ENCODE measurements at places on chromosomes 13 and 19.

DNA sequence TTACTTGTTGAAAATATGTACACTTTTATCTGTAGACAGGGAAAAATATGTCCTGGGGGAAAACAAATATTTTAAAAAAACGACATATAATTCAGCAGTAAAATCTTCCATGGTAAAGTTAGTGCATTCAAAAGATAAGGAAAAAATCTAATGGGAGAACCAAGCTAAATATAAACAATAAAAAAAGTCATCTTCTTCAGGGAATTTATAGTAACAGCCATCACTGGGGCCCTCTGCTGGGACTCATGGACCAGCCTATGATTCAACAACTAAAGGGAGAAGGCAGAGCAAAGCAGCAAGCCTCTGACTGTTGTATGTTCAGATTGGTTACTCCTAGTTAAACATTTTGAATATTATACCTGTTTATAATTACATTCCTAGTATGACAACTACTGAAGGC lies 93.0 kb downstream of the ITGBL1 start:
- DNase-seq = peak; percentile 61

GRCh38 chr19:18594824-18595373 lies 6.3 kb downstream of the REX1BD start:
- no peak for DNase-seq

- no peak for DNase-seq
Observed at GRCh38 chr19:383922-384798, 24.8 kb downstream of the C2CD4C start.

- peak; percentile 64 for DNase-seq
Observed at GRCh38 chr19:31285744-31286143, 63.5 kb downstream of the TSHZ3 start.

- DNase-seq = no peak
Observed at GRCh38 chr19:28619816-28620429, 593.0 kb downstream of the UQCRFS1 start.

DNA sequence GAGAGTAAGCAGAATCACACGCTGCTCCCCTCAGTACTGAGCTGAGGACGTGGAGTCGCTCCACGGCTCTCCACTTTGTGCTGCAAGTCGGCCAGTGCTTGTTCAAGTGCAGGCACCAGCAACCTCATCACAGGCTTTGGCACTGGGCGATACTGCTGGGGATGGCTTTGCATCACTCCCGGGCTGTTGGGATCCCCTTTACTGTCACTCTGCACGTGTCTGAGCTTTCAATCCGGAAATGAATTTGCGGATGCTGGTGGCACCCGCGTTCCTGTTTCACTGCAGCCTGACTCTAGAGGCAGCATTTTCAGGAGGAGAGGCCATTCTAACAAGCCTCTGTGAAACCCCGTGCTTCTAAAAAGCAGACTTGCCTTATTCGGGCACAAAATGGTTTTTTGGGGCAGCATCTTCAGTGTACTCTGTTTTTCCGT lies 19.1 kb downstream of the SMARCA4 start:
- DNase-seq = no peak

DNA sequence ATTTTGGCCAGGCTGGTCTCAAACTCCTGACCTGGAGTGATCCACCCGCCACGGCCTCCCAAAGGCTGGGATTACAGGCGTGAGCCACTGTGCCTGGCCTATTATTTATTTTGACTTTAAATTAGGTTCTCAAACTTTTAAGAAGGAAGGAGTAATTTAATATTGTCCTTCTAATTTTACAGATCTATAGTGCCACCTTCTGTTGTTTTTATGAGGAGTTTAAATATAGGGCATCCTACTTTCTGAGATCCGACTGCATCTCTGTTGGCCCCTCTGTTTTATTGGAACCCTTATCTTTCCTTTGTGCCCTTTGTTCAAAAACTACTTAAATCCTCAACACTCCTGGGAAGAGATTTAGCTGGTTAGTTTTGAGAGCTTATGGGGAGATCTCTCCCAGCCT lies 25.4 kb upstream of the ZMYM5 start:
- DNase-seq = peak; percentile 38

- DNase-seq = no peak
Observed at GRCh38 chr19:10642473-10643171, 11.5 kb upstream of the ILF3 start.

DNA sequence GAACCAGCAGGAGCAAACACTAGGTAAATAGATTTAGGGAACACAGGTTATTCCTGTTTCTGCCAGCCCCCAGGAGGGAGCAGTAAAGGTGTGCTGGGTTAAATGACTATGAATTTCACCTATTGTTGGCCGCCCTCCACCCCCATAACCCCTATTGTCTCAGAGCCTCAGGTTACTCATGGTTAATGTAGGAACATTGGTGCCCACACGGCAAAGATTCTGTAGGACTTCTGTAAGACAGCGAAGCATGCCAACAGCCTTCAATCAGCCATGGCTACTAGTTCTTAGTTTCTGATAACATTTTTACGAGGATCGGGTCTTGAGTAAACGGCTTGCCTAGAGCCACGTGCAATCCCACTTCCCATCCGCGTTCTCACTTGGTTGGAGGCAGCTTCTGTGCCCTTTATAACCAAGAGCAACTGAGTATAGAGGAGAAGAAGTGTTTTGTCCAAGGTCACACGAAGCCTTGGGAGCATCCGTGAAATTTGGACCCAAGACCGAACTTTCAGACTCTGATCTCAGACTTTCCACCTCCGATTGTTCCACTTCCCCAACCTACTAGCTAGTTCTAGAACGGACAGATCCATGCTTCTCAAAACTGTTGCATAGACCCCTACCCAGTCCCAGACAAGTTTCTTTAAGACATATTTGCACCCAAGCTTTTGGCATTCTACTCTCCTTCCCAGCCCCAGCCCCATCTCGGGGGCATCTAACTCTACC lies 5.1 kb upstream of the CACNG8 start:
- DNase-seq = no peak

DNA sequence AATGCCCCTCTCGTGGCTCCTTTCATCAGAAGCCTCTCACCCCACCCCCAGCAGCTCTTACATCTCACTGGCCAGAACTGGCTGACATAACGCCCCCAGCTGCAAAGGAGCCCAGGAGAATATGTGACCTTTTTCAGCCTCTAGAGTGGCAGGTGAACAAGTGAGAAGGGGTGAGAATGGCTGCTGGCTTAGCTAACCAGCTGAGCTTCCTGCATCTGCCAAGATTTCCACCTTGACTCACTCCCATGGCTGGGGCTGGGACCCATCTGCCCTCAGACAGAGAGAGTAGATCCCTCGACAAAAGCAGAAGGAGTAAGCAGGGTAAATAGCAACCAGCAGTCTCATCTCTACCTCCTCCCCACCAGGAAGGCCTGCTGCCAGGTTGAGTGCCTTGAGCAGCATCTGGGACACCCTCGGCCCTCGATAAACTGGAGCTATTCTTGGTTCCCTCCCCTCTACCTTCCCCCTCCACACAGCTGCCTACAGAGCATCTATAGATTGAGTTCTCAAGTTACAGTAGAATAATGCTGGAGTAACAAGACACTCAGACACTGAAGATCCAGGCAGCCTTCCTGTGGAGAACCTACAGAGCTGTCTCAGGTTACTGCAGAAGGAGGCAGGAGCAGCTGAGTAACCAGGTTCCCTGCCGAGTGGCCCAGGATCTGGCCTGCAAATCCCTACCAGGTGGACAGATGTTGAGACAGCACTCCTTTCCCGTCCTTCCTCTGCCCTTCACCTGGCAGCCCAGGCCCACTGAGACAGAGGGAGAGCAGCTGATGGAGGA lies 15.5 kb downstream of the KASH5 start:
- peak; percentile 33 for DNase-seq

DNA sequence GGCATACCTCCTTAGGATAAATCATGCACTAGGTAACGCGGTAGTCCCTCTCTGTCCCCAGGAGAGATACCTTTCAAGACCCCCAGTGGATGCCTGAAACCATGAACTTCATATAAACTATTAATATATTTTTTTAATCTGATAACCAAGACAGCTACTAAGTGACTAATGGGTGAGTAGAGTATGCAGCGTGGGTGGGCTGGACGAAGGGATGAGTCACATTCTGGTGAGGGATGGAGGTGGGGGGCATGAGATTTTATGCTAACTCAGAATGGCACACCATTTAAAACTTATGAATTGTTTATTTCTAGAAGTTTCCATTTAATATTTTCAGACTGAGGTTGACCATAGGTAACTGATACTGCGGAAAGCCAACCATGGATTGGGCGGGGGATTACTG lies 46.2 kb downstream of the CDK8 start:
- DNase-seq = peak; percentile 86

- DNase-seq = no peak
Observed at GRCh38 chr13:113923376-113924063, 50.4 kb downstream of the C13orf46 start.

- DNase-seq = no peak
Observed at GRCh38 chr13:34672631-34673030, 269.4 kb upstream of the NBEA start.

DNA sequence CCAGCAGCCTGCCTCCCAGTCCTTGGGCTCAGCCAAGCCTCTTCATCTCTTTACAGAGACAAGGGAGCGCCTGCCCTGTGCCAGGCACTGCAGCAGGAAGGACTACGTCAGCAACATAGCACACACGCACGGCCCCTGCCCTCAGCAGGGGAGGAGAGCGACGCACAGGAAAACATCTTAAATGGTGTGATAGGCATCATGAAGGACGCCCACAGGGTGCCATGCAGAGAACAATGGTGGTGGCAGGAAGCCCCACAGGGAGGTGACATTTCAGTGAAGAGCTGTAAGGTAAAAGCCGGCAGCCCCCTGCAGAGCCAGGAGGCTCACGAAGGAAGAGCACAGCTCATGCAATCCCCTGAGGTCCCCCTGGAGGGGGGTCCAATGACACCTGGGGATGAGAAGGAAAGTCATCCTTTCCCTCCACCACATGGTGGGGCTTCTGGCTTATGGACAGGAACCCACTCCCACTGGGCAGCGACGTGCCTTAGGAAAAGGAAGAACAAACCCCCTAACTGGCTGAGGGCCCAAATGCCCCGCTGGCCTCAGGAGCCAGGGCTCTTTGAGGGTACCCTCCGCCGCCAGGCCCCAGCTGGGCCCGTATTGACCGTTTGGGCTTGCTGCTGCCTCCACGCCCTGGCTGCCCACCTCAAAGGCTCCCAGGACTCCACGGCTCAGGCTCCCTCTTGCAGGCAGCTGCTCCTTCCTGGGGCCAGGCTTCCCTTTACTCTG lies 37.3 kb upstream of the C13orf42 start:
- DNase-seq = no peak

DNA sequence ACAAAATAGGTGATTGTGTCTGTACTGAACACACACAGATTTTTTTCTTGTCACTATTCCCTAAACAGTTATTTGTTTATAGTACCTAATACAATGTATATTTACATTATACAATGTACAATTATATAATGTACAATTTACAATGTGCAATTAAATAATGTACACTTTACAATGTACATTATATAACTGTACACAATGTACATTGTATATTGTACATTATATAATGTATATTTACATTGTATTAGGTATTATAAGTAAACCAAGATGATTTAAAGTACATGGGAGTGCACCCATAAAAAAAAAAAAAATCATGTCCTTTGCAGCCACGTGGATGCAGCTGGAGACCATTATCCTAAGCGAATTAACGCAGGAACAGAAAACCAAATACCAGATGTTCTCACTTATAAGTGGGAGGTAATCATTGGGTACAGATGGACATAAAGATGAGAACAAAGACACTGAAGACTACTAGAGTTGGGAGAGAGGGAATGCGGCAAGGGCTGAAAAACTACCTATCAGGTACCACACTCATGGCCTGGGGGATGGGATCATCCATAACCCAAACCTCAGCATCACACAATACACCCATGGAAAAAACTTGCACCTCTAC lies 68.1 kb downstream of the ABCC4 start:
- DNase-seq = no peak

DNA sequence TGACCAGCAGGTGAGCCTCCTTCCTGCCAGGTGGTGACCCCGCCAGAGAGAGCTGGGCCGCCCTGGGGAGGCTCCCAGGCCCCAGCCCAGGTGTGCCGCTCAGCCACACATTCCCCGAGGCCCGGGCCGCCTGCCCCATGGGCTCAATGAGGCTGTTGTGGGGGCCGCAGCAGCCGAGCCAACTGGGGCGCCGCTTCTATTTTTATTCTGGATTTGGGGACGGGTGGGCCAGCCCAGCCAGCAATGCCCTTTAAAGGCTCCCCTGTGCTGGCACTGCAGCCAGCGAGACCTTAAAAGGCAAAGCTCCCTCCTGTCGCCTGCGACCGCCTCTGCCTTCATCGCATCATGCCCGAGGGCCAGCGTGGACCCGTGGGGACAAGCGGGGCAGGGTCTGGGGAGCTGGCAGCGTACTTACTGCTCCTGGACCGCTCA lies 17.7 kb upstream of the CRTC1 start:
- no peak for DNase-seq

GRCh38 chr13:105008604-105009003 lies 1526.9 kb downstream of the EFNB2 start:
- DNase-seq = no peak

DNA sequence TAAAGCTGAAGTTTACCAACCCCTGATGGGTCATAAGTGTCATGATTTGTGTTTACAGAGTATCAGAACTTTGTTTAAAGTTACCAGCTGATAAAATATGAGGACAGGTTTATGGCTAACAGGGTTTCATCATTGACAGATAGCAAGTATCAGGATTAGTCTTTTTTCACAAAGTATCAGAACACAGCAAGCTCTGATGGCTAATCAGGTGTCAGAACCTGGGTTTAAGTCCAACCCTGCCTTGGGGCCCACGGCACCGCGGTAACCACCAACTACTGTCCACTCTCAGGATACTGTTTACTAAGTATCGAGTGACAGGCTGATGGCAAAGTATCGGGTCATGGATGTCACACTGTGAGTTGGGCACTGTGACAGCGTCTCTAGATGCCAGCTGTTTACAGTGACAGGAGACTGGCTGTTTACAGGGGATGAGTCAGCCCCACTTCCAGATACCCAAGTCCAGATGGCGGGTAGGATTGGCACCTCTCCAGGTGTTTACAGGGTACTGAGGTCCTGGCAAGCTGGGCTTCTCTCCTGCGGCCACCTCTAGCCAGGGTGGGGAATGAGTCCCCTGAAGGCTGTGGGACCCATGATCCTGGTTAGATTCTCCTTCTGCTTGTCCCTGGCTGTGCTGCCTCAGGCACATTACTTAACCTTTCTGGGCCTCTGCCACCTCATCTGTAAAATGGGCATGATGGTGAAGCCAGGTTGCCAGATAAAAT lies 21.8 kb downstream of the ARRDC2 start:
- peak; percentile 32 for DNase-seq

DNA sequence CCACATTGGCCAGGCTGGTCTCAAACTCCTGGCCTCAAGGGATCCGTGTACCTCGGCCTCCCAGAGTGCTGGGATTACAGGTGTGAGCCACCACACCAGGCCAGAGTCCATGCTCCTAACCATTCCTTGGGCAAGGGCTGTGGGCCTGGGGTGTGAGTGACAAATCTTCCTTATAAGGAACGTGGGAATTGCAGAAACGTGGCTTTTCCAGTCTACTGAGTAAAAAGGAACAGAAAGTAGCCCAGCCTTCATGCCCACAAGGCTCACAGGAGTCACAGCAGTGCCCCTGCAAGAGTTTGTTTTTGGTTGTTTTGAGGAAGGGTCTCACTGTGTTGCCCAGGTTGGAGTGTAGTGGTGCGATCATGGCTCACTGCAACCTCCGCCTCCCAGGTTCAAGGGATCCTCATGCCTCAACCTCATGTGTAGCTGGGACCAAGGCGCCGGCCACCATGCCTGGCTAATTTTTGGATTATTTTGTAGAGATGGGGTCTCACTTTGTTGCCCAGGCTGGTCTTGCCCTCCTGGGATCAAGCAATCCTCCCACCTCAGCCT lies 5.1 kb downstream of the MYPOP start:
- DNase-seq = no peak

GRCh38 chr13:21010621-21011020 lies 50.8 kb downstream of the LATS2 start:
- DNase-seq = peak; percentile 47
